ENCODE measurements at places on chromosomes 2 and 18.

GRCh38 chr2:237281836-237282306 is 132.1 kb downstream of the COL6A3 start:
- no peak for DNase-seq

DNA sequence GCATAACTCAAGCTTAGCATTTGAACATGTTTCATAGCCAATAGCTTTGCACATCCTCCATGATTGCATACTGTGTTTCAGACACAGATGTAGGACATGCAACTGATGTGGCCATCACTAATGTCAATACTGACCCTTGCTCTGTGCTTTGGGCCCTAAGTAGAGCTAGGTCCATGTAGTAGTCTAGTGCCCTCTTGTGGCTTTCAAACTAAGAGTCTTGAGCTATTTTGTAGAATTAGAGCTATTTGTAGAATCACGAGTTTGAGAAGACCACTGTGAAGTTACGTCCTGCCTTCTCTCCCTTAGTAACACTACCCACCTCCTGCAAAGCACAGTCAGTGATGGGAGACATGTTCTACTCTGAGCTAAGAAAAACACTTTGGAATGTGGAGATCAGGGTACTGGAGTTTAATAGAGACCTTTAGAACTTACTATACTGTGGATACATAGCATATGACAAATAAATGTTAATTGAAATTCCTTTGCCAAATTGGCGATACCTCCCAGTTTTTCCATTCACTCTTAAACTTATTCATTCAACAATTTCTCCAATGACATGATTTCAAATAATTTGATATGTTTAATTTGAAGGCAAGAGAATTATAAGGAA is 306.5 kb upstream of the TNP1 start:
- no peak for DNase-seq

- no peak for DNase-seq
Observed at GRCh38 chr18:34866310-34866709, 156.2 kb downstream of the DTNA start.

DNA sequence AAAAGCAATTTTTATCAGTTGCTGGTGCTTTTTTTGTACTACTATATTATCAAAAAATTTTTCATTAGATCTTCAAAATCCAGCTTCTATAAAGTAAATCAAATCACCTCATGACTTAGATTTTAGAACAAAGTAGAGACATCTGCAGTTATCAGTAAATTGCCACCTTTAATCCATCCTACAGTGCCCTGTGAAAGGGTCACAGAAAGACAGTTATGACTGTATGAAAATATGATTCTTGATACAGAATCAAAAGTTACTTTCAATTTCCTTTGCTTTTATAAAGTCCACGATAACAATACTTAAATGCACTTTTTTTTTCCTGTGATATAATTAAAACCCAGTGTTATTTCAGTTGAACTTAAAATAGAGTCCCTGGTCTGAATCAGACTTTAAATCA is 61.4 kb downstream of the PRPF40A start:
- no peak for DNase-seq

GRCh38 chr2:180933332-180933731 is 47.1 kb upstream of the UBE2E3 start:
- DNase-seq: no peak

DNA sequence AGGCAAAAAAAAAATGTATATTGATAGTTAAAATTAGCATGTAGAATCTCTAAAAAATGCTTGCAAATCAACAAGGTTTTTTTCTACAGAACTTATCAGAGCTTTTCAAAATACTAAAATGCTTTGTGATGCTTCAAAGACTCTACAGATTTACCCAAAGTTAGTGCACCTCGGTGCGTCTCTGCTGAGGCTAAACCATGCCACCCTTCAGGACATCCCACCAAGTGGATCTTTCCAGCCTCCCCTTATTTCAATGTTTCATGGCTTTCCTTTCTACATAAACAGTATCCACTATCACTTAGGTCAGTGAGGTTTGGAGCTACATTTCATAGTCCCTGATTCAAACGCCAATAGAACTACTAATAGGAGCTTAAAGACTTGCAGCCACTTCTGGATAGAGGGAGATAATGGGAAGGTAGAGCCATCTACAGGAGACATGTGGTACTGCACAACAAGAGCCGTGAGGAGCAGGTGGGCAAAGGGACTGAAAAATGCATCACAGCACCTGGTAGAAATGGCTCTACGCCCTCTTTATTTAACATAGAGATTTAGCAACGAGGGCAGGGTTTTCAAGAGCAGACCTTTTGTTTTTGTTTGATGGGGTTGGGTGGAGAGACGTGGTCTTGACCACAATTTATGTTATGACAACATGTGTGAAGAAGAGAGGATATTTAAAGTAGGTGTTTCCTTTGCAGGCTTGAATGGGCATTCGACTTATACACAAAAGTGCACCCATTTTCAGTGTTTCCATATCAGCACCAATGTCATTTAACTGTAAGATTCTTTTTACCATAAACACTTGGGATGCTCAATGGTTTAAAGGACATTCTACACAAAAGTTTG is 56.1 kb upstream of the SLC35G4 start:
- no peak for DNase-seq

GRCh38 chr2:123438251-123438650 is 586.8 kb upstream of the CNTNAP5 start:
- DNase-seq: no peak

DNA sequence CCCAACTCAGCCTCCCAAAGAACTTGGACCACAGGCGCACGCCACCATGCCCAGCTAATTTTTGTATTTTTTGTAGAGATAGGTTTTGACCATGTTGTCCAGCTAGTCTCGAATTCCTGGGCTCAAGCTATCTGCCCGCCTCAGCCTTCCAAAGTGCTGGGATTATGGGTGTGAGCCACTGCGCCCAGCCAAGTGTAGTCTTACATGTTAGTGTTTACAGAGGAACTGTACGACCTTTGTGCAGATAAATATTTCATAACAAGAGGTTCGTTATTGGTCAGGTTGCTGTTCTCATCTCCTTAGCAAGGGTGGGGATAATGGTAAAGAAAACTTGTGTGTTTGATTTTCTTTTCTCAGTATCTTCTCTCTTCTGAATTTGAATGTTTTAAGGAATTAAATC is 46.5 kb downstream of the RALBP1 start:
- DNase-seq: no peak

DNA sequence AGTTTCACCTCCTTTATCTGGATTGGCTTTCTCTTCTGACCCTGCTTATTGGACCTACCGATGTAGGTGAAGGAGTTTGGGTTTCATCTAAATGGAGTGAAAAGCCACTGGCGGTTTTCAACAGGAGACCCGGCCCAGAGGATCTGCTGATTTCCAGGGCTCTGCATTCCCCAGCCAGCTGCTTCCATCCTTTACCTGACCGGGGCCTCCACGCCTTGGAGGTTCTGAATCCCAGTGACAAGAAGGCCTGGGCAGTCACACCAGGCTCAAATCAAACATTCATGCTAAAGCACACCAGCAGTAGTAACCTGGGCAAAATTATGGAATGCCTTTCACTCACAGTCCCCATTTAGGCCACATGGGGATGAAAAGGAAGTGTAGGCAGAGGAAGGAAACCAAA is 30.0 kb upstream of the RTTN start:
- no peak for DNase-seq

GRCh38 chr18:46252759-46253158 is 148.6 kb downstream of the HAUS1 start:
- DNase-seq: no peak

GRCh38 chr2:218679119-218679518 is 7.2 kb downstream of the STK36 start:
- DNase-seq: no peak

DNA sequence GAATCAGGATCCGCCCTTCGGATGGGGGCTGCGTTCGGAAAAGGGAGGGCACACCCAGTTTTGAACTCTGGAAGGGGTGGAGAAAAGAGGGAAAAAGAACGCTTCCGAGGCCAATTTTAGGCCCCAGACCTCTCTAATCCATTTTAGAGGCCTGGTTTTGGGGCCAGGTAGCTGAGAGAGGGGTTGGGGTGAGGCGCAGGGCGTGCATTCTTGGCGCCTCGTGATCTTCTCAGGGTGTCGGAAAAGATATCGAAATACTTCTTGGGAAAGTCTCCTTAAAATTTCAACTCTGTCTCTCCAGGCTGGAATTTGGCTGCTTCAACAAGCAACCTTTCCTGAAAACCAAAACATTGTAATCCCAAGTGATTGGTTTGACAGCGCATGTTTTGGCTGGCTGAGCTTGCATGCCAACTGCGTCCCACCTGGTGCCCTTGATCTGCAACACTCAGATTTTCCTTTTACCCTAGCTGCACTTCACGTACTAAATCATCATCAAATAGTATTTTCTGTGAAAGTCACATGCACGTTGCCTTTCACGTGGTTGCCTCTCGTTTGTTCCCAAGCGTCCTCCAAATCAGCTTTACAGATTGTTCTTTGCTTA is 864 bp upstream of the XPO1 start:
- peak; percentile 43 for DNase-seq

DNA sequence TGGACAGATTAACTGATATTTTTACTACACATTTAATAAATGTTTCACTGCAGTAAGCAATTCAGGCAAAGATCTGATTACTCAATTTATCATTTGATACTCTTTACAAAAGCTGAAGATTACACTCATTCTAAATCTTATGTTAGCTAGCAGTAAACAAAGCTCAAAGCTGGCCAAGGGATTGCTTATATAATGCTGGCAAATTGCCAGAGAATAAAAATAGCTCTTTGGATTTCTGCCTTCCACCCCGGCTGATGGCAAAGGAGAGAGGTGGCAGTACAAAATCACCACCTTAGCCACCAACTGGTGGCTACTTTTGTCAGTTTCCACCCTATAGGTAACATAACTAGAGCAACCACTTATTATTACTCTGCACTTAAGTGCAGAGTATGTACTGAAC is 320.5 kb downstream of the FSIP2 start:
- DNase-seq: no peak

DNA sequence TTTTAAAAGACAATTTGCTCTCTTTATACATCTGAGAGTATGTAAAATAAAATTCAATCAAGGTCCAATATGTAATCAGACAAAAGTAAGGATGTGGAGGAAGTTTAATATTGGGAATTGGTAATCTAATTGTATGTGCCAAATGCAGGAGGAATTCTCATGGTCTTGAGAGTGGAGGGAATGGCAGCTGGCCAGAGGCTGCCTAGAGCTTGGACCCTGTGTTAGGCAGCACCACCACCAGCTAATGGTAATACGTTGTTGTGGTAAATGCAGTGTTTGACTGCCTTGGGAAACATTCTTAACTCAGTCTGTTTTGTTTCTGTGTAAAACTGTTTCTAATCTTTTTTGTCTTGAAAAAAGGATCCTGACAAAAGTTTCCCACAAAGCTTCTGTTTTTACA is 30.0 kb downstream of the GALNT1 start:
- no peak for DNase-seq

Measured in activated T-cell treated with anti-CD3 and anti-CD28 coated beads for 4 hours (primary cell).